Activated CD8-positive, alpha-beta memory T cell treated with anti-CD3 and anti-CD28 coated beads for 4 hours (primary cell): ENCODE measurements at places on chromosomes 11 and 22.

DNA sequence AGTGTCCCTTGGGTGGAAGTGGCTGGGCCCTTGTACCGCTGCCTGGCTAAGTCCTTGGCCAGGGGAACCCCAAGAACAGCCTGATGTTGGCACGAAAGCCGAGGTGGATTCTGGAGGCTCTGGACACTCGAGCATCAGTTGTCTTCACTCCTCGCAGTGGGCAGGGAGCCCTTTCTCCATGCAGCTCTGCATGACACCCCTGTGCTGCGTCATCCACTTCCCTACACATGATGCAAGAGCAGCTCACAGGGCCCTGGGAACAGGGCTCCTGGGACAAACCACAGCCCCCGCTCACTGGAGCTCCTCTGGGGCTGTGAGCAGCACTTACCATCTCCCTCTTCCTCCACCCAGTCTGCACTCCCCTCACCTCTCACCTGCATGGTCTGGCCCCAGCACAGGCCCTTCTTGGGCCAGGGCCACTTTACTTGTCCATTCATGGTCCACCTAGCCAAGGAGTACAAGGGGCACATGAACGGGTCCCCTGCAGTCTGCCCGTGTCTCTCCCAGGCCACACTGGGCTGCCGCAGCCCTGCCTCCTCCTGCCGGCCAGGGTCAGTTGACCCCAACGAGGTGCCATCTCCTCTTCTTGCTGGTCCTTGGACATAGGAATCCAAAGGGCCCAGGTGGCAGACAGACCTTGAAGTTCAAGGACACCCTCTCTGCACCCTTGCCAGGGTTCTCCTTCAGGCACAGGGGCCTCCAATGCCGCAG, 66.5 kb downstream of the IGF2 start:
- no peak for DNase-seq

- DNase-seq = no peak
These were observed 1.0 kb upstream of the NPAS4 start for GRCh38 chr11:66419825-66420224.

GRCh38 chr11:128437136-128437535, 150.2 kb downstream of the ETS1 start:
- no peak for DNase-seq

DNA sequence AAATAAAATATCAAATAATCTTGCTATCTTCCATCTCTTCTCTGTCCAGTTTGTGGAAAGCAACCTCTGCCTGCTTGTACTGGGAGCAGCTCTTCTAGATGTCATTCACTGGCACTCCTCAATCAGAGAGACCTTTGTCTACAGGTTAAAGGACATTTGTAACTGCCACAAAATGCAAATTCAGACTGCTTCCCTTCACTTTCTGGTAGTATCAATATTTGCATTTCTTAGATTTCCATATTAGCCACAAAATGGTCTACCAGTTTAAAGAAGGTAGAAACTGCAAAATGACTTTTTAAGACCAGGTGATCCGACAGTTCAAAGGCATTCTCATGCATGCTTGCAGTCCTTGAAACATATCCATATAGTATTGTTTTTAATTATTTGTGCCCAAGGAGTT, 51.7 kb upstream of the RCN1 start:
- no peak for DNase-seq

- peak; percentile 13 for DNase-seq
These were observed 1.4 kb upstream of the TCN2 start for GRCh38 chr22:30605449-30606110.

DNA sequence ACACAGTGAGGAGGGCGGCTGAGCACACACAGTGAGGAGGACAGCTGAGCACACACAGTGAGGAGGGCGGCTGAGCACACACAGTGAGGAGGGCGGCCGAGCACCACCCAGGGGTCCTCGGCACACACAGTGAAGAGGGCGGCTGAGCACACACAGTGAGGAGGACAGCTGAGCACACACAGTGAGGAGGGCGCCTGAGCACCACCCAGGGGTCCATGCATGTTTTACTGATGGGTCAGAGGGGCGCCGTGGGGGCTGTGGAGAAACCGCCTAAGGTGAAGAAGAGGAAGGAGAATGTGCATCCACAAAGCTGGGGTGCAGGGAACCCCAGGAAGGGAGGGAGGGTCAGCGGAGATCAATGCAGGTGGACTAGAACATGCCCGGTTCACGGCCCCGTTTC, 461.8 kb downstream of the BRD1 start:
- no peak for DNase-seq

- no peak for DNase-seq
These were observed 238.0 kb downstream of the METTL15 start for GRCh38 chr11:28346209-28346608.

- no peak for DNase-seq
These were observed 5.4 kb downstream of the FJX1 start for GRCh38 chr11:35623621-35624168.

DNA sequence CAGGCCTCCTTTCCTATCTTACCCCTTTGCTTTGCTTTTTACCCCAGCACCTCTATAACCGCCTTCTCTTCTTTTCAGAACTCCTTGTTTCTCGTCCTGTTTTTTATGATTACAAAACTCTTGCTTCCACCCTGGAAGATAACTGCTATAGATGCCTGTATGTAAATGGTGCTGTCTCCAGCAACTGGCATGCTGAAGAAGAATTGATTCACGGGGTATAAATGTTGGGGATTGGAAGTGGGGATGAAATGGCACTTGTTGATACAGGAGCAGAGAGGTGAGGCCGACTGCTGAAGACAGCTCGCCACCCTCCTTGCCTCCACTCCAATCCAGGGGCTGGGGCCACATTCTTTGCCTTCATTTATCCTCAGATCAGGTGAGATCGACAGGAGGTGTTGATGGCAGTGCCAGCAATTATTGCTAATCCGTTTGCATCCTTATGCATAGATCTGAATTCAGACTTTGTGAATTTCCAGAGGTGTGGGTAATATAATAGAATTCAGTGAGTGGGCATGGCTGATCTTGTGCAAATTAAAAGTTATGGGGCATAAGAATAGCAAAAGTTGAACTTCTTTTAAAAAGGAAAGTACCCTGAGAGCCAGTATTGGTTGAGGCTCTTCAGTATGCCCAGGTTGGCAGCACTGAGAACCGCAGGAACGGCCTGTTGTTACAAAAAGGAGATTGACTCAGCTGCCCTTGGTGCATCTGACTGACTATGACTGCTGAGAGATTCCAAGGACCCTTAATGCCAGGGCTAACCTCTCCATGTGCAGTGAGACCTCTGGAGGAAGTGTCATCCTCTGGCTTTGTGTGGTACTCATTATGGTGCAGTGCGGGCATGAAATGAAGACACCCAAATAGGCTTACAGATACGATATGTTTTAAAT, 5.3 kb downstream of the NEAT1 start:
- no peak for DNase-seq

- DNase-seq = no peak
These were observed 43.8 kb downstream of the MAP6 start for GRCh38 chr11:75625021-75625420.

- no peak for DNase-seq
These were observed 46.6 kb upstream of the FADD start for GRCh38 chr11:70156291-70157037.

DNA sequence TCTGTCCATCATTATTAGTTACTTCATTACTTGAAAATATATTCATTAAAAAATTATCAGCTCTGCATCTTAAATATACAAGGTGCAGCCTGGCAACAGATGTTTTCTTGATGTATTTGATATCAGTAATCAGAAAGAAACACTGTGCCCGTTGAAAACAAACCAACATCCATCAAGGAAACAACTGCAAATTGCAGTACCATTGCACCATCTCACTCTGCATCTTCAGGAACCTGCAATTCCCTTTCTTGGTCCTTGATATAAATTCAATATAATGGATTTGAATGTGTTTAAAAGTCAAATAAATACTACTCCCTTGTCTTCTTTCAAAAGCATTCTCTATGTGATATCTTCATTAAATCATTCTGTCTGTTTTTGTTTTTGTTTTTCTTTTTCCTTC, 1131.2 kb downstream of the FAM181B start:
- DNase-seq = no peak

DNA sequence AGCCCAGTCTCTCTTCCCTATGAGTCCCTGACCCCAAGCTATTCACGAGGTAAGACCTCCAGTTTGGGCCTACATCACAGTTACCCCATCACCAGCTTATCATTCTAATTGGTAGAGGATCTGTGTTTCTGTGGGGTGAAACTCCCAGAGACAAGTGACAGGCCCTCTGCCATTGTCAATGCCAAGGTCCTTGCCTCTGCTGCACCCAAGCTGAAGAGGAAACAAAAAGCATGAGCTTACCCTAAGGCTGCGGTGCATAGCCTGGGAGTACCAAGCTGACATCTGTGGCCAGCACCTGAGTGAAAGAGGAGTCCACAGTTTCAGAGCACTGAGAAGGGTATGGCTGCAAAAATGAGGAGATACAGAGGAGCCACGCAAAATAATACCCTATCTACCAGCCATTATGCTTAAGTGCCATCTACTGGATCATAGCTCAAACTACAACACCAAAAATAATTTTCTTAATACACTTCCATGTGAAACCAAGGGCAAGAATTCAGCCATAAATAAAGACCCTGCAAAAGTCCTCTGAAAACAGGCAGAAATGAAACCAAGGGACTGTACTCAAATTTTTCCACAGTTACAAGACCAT, 62.3 kb upstream of the ANO5 start:
- no peak for DNase-seq

- no peak for DNase-seq
These were observed 211.1 kb upstream of the MTNR1B start for GRCh38 chr11:92758241-92758780.

- DNase-seq = no peak
These were observed 16.6 kb upstream of the SPTBN2 start for GRCh38 chr11:66745356-66746235.

DNA sequence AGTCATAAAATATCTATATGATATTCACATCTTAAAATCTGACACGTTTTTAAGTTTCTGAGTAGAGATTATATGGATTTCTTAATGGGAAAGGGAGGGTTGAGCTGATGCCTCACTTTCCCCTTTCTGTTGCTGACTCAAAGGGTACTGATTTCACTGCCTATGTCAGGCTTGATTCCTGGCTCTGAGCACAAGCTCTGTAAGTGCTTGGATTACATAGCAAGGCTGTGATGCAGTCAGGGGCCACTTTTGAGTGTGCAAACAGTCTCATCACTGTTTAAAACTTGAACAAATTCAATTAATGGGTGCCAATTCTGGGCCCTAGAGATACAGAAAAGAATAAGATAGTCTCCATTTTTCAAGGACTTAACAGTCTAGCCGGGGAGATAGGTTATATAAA, 14.4 kb downstream of the ATXN10 start:
- DNase-seq = no peak

- DNase-seq = no peak
These were observed 94.7 kb upstream of the RASSF10 start for GRCh38 chr11:12914400-12914912.

DNA sequence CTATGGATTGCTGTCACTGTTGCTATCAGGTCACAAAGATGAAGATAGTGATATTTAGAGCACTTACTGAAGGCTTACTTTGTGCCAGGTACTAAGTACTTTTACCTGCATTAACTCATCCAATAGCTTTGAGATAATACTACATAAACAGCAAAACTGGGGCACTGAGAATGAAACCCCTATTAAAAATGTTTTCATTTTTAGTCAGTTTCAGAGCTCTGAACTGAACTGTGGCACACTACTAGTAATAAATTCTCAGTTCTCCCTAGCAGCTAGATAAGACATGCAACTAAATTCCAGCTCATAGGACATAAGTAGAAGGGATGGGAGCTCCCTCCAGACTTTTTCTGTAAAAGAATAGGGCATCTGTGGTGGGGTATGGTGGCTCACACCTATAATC, 24.0 kb downstream of the ARFGAP3 start:
- DNase-seq = no peak

DNA sequence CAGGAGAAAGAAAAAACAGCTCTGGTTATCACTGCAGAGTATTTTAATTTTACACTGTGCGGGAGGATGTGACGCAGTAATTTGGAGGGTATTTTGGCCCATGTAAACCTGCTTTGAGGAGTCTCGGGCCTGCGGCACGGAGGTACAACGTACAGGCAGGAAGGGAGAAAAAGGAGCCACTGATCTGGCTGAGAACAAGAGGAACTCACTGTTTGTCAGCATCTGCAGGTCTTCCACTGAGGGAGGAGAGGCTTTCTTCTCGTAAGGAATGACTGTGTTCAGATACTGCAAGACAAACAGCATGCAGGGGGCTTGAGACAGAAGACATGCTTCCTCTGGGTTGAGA, 44.0 kb downstream of the FEZ1 start:
- DNase-seq = no peak

DNA sequence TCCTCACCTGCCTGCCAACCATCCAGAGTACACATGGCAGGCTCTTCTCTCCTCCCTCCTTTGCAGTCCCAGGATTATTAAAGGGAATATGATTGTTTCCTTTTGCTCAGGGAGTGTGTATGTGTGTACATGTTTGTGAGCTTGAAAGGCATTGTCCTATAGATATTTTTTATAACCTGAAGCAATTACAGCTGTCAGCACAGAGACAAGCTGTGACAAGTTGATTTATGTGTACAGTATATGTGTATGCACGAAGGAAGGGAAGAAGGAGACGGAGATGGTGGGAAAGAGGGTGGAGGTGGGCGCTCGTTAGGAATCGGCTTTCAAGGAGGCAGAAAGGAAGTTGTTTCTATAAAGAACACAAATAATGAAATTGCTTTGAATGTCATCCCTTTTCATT, 537.0 kb downstream of the NTM start:
- DNase-seq = no peak

DNA sequence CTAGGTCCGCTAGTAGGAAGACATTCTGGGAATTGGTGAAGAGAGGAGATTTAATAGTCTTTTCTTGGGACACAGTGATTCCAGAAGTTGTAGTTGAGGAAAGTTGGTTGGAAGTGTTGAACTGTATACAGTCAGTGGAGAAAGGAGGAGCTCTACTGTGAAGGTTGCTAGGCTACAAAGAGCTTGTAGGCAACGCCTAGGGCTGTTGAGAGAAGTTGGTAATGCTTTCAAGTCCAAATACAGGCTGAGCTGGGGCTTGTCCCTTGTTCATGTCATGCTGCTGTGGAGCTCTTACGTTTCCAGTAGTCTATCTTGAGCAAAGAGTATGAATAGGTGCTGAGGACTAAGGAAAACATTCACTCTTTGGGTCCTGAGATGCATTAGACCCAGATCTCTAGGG, 1.1 kb downstream of the TBCEL start:
- no peak for DNase-seq

DNA sequence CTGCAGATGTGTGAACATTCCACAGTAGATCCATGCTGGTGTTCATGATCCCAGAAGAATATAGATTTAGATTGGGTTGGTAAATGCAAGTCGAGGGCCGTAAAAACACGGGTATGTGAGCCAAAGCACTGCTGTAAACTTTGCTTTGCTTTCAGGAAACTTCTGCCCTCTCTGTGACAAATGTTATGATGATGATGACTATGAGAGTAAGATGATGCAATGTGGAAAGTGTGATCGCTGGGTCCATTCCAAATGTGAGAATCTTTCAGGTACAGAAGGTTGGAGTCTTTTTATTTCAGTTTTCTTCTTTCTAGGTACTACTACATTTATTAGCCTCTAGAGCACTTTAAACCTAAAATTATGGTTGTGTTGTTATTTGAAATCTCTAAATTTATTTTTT, 36.2 kb upstream of the TTC36 start:
- no peak for DNase-seq

- DNase-seq = no peak
These were observed 193.7 kb downstream of the MIAT start for GRCh38 chr22:26851125-26851524.

GRCh38 chr11:66277471-66278362, at the start of gene CNIH2:
Gene CNIH2 (plus strand): TSS chr11:66278175. CDS start chr11:66278457, 282 bp downstream.
- no peak for DNase-seq
